ENCODE measurements at places on chromosomes 12 and 14.

DNA sequence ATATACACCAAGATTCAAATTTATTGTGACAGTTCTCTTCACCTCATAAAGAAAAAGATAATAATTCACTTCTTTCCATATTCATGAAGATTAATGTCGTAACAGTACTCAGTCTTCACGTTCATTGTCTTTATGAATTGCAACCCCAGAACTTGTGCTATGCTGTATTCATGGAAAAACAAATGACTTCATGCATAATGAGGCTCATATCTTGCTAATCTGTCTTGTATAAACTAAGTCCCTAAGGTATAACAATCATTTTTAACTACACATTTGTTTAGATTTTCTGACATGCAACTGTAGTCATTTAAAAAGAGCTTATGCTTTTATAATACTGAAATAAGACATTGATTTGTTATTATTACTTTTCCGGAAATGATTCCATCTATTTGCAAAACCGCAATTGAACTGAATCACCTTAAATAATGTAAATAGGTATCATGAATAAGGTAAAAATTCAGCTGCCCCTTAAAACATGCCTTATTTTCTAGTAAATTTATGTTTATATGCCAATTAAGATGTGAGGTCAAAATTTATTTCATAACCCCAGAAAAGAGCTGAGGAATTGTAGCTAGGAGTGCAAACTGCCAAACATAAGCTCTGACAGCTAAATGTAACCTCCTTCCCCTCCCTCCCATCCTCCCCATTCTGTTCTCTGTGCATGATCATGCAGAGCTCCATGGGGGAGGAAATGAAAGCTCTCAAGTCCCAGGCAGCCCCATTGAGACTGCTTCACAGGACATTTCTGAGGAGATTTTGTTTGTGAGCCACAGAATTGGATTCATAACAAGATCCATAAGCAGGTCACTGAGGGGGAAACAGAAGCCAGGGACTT is 301.6 kb downstream of the ATP23 start:
- DNase-seq: no peak

GRCh38 chr12:88418856-88419497 is 161.3 kb downstream of the KITLG start:
- no peak for DNase-seq

- no peak for DNase-seq
Observed at GRCh38 chr12:32098112-32098511, 8.5 kb upstream of the BICD1 start.

DNA sequence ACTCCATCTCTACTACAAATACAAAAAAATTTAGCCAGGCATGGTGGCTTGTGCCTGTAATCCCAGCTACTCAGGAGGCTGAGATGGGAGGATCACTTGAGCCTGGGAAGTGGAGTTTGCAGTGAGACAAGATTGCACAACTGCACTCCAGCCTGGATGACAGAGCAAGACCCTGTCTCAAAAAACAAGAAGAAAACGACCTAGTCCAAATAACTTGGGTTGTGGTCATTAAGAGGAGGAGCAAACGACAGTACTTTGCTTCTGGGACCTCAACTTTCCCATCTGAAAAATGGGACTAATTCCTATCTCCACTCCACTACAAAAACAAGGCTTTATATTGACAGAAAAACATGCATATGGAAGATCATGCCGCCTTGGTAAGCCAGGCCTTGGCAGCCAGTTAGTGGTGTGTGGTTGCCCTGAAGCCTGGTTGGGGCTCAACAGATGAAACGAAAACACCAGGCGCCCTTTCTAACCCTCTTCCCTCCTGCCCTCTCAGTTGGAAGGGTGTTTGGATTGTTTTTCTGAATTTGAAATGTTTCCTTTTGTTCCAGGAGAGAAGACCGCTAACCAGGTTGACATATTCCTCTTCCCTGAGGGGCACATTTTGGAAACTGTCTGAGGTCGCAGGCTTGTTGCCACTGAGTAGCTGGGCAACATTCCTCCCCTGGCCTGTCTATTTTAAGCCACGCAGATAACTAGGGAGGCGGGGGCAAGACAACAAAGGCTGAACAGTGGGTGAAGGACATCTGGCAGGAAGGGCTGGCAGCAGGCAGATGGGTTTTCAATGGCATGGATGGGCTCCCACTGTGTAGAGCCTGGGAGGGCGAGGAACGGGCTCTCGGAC is 13.7 kb upstream of the VPS37B start:
- DNase-seq: no peak

DNA sequence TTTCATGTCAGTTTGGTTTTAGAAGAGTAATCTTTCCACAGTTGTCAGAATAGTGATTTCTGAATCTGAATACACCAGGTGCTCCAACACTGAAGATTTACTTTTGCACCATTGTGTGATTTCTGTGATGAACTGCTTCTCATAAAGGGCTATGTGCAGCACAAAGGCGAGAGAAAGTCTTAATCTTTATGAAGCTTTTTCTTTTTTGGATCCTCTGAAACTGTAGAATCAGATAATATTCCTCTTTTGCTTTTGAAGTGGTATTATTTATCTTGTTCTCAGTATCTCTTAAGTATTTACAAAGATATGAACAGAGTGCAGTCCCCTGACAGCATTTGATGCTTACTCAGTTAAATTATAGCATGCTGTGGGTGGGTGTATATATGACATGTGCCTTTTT is 207.8 kb downstream of the NAV3 start:
- no peak for DNase-seq

DNA sequence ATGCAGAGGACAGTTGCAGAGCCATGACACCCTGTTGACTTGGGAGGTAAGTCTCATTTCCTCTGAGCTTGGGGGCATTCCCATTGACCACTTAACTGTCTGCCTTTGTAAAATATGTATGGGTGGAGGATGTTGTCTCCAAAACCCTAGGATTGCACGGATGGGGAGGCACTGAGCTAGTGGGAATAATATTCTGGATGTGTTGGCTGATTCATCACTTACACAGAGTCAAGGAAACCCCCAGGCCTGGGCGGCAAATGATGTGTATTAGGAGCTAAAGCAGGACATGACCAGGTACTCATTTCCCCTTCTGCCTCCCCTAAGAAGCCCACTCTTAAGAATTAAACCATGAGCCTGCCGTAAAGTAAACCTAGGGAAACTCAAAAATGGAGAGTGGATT is 319.4 kb downstream of the VRK1 start:
- no peak for DNase-seq

GRCh38 chr14:35438910-35439713 is 34.6 kb upstream of the NFKBIA start:
- no peak for DNase-seq

DNA sequence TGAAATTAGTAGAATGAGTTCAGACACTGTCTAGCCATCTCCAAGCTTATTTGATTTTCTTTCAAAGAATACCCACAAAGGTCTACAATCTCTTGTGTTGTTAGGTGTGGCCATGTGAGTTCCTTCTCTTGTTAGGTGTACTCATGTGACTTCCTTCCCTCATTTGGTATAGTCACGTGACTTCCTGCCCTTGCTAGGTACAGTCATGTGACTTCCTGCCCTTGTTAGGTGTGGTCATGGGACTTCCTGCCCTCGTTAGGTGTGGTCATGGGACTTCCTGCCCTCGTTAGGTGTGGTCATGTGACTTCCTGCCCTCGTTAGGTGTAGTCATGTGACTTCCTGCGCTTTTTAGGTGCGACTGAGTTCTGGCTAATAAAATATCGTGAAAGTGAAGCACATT is 179.6 kb downstream of the TMX1 start:
- no peak for DNase-seq

DNA sequence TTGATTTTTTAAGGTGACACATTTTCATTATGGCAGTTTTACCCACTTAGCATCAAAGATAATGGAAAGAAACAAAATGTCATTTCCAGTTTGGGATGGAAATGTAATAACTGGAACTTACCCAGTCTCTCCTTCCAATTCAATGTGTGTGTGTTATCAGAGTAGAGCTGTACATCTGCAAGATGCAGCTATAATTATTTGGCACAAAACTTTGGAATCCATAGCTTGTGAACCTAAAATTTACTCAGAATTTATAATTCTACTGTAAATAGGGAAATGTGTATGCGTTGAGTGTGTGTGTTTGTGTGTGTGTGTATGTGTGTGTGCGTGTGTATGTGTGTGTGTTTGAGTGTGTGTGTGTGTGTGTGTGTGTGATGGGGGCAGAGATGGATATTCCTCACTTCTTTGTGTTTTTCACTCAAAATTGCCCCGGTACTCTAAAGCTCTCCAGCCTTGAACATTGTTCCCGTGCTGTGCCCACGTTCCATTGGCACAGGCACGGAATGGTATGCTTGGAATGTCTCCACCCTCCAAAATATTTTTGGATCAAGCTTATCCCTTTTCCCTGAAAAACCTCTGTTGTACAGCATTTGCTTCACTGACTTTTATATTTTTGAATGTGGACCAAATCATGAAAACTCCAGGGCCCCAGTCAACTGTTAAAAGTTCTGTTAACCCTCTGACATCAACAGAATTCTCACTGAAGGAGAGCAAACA is 150.2 kb upstream of the BMP4 start:
- DNase-seq: no peak

- DNase-seq: no peak
Observed at GRCh38 chr12:58575256-58575655, 345.0 kb downstream of the LRIG3 start.

- DNase-seq: no peak
Observed at GRCh38 chr12:92558806-92559205, 144.0 kb upstream of the PLEKHG7 start.

GRCh38 chr14:68544081-68544892 is 248.6 kb downstream of the ZFP36L1 start:
- no peak for DNase-seq

DNA sequence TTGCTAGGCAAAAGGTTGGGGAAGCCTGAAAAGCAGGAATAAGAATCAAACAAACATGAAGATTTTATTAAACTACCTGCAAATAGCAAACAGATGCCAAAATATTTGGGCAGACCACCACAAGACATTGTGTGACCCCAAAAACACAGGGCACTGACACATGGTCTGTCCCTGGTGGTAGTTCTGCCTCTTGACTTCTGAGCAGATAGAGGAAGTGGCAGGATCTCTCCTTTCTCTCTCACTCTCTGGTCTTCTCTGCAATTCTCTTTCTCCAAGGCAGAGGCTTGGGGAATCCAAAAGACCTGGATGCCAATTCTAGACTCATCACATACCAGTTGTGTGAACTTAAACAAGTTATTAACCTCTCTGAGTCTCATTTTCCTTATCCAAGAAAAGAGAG is 4.3 kb upstream of the PTGDR start:
- no peak for DNase-seq

DNA sequence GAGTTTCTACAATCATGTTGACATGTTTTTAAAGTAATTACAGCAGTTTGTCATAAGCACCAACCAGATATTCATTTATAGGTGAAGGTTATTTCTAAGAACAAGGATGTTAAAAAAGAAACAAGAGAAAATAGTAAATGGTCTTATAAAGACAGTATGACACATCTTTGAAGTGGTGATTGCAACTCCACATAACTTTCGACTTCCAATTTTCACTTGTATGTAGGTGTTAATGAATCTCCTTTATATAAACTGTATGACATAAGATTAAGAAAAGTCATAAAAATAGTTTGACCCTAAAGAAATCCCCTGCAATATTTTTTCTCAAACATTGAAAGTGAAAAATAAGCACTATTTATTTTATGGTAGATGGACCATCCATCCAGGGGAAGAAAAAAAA is 144.8 kb upstream of the PTPRQ start:
- DNase-seq: no peak

DNA sequence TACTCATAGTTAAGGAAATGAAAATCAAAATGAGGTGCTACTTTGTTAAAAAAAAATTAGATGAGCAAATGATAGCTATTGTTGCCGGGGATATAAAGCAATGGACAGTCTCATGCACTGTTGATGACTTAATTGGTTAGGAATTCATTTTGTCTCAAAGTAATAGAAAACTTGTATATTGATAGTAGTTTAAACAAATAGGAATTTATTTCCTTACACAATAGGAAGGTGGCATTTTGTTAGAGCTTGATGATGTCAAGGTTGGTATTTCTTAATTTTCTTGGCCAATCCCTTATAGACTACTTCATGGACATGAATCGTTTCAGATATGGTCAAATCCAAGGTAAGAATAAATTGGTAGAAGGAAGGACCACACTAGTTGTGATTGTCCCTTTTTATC is 7.8 kb downstream of the PRPF39 start:
- no peak for DNase-seq

DNA sequence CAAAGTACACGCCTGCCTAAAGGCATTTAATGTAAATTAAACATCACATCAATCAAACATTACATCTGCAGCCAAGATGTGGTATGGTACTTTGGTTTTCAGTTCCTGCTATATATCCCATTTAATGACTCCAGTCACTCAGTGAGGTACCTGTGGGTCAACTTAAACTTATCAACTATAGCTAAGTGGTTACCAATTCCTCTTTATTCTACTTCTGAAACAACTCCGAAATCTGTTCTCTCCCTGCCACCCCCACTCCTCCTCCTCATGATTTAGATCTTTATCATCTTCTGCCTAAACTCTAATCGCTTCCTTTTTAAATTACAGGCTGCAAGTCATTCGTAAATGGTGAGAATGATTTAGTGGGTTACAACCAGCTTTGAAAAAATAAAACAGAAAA is 57.9 kb downstream of the BCL2L14 start:
- DNase-seq: no peak

- no peak for DNase-seq
Observed at GRCh38 chr14:38310420-38310995, 54.6 kb upstream of the CLEC14A start.

- no peak for DNase-seq
Observed at GRCh38 chr14:92945544-92945943, 22.6 kb downstream of the CHGA start.

DNA sequence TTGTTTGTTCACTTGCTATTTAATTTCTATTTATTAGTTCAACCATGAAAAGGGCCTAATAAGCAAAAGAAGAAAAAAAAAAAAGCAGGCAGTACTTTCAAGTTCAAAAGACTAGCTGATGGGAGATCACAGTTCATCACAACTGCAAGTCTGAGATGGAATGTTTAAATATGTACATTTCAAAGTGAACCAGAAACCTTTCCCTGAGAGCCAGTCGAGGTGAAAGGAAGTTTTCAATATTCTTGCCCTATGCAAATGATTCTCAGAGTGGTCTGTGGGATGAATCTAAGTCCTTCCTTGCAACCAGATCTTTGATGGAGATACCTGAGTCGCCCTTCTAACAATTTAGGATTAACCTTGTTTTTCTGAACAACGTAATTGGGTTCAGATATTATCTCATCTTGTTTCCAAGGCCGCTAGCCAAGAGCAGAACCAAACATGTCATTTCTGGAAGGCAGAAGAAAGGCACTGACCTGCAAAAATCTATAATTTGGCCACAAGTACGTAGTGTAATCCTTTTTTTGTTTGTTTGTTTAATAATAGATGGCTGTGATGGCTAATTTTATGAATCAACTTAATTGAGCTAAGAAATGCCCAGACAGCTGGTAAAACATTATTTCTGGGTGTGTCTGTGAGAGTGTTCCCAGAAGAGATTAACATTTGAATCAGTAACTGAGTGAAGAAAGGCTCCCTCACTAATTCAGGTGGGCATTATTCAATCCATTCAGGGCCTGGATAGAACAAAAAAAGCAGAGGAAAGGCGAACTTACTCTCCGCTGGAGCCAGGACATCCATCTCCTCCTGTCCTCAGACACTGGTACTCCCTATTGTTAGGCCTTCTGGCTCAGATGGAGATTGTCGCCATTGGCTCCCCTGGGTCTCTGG is 171.1 kb upstream of the TMPO start:
- no peak for DNase-seq

- no peak for DNase-seq
Observed at GRCh38 chr12:50256761-50257160, 26.6 kb downstream of the LIMA1 start.

- no peak for DNase-seq
Observed at GRCh38 chr12:115489253-115489652, 788.2 kb downstream of the MED13L start.

- no peak for DNase-seq
Observed at GRCh38 chr12:68332728-68333630, 817 bp upstream of the MDM1 start.

GRCh38 chr12:89951050-89951693 is 242.5 kb upstream of the ATP2B1 start:
- no peak for DNase-seq

Measured in GOT3 (cell line).